ENCODE measurements at places on chromosomes 6 and 20.

- DNase-seq: no peak
These were observed 177.1 kb upstream of the MAP3K7 start for GRCh38 chr6:90764001-90764400.

- peak; percentile 65 for DNase-seq
These were observed 132.2 kb downstream of the GPX5 start for GRCh38 chr6:28657769-28658465.

- DNase-seq: no peak
These were observed 27.8 kb upstream of the TTPAL start for GRCh38 chr20:44447827-44448419.

DNA sequence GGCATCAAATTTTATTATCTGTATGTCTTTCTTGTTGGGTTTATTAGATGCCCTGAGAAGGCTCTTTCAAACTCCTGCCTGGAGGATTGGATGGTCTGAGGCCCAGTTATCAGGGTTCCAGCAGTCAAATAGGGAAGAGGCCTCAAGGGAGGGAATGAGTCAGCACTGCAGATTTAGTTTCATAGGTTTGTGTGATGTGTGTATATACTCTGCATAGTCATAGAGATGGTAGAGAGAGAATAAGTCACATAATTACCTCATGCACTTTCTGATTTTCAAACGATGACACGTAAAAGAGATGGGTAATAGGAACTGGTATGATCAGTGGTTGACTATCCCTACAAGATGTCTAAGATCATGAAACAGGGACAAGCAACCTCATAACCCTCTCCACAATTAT lies 82.1 kb downstream of the ADAT2 start:
- DNase-seq: no peak

- no peak for DNase-seq
These were observed 106.5 kb downstream of the ARID1B start for GRCh38 chr6:156883497-156884252.

DNA sequence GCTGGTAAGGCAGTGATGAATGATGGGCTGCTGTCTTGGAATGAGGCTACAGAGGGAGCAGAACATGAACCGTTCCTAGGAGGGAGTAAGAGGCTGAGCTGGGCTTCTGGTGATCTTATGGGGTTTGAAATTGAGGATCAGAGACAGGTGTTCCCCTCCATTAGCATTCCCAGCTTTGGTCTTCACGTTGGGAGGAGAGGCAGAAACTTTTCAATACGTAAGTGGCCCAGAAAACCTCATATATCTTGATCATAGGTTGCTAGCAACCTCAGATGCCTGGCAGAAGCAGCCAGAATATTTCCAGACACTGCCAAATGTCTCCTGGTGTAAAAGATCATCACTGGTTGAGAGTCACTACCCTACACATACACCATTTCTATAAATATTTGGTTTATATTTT lies 167.1 kb downstream of the INSM1 start:
- DNase-seq: no peak

- no peak for DNase-seq
These were observed 76.7 kb downstream of the MYB start for GRCh38 chr6:135257631-135258405.

- no peak for DNase-seq
These were observed 77.1 kb downstream of the CBFA2T2 start for GRCh38 chr20:33566781-33567603.

DNA sequence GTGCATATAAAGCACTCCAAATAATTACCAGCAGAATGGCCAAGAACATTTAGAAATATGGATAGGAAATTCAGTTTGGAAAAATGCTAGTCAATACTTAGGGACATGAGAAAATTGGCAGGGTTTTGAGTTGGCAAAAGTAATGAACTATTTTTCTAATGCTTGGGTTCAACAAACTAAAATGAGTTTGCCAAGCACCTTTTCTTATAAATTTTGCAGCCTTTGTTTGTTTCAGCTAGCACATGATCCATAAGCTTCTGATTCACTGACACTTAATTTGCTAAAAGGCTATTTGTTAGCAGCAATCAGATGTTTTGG lies 324.8 kb downstream of the QKI start:
- DNase-seq: no peak

GRCh38 chr6:10695086-10695657 lies 400 bp downstream of the PAK1IP1 start:
- no peak for DNase-seq

GRCh38 chr6:154086510-154086909 lies 47.5 kb downstream of the OPRM1 start:
- DNase-seq: no peak

GRCh38 chr6:114339706-114340105 lies 3.1 kb downstream of the HS3ST5 start:
- no peak for DNase-seq

DNA sequence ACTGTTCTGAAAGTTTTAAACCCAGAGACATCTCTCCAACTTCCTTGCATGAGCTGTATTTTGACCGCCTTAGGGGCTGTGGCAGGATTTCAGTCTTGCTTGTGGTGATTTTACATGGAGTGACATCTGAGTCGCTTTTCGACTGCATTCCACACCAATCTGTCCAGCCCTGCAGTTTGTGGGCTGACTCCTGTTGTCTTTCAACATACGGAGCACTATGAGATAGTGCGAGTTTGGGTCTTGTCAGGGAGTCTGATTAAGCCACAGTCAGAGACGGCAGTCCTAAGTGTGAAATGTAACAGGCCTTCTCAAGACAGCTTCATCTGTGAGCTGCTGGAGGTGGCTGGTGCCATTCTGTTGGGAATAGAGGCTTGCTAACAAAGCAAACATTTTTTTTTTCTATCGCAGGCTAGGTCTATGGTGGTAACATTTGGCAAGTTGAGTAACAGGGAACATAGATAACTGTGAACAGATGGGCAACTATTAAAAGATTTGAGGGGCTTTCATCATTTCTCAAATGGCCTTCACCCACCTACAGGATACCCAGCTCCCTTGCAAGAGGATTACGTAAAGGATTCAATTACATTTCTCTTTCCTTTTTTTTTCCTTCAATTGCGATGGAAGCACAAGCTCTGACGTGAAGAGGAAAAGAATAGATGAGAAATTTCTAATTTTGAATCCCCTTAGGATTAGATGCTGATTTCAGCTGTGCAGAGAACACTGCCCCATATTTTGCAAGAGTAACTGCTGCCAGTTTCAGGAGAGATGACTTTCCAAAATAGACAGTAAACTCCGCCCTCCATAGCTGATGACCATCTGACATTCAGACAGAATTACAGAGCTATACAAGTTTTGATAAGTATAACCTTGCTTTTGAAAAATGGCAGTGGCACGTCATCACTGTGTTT lies 25.1 kb downstream of the CAP2 start:
- DNase-seq: no peak

GRCh38 chr6:109977791-109978173 lies 329 bp upstream of the GPR6 start:
- no peak for DNase-seq

GRCh38 chr20:21020659-21021471 lies 85.3 kb downstream of the LINC00237 start:
- no peak for DNase-seq

DNA sequence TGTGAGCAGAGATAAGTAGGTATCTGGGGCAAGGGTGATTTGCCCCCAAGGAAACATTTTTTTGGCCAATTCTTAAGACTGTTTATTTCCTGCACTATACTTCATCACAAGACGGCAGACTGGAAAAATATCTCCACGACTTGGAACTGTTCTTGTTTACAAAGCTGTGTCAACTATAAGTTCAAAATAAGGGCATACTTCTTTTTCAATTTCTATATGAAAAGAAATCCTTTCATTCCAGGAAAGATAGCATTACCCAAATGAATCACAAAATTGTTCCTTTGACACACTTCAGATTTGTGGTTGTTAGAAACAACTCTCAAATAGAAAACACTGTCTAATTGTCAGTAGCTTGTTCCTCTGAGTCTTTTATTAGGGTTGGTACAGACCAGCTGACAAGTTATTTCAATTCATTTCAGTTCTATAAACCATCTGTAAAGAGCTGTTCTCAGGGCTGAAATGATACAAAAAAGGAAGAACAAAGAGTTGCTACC lies 212.9 kb upstream of the PRDM1 start:
- no peak for DNase-seq

GRCh38 chr6:10886691-10887502 lies at the start of gene SYCP2L:
SYCP2L (plus strand) TSS chr6:10887052; CDS start chr6:10887127, 75 bp downstream.
- peak; percentile 47 for DNase-seq

DNA sequence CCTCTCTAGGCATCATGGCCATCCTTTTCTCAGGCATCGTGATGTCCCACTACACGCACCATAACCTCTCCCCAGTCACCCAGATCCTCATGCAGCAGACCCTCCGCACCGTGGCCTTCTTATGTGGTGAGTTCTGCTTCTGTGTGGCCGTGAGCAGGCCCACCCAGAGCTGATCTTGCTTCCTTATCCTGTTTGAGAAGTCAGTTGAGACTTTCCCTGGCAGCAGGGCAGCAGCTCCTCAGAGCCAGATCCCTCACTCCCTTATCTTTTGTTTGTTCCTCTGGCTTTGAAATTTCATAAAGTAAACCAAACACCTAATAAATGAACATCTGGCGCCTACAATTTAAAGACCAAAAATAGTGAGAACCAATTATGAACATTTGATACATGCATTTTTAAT lies 40.6 kb downstream of the SPATA2 start:
- no peak for DNase-seq

- no peak for DNase-seq
These were observed 221.7 kb downstream of the ARHGAP18 start for GRCh38 chr6:129488313-129488712.

DNA sequence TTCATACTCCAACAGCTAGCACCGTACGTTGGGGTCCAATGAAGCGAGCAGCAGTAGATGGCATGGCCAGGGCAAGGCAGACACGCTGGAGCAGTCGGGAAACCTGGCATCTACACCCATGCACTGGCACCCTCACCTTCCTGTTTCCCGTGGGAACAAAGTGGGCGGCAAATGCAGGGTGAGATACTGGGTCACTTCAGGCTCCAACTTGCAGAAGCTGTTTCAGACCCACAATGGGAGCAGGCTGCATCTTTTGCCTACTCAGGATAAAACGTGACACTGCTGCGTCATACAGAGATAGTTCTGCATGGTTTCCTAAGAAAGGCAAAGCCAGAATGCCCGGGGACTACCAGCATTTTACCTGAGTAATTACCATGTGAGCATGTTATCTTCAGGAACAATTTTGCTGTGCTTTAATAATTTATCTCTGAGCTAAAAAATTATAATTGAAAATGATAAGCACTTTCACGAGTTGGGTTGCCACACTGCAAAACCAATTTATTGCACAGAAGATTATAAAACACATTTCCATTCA lies 10.9 kb upstream of the CD93 start:
- no peak for DNase-seq

GRCh38 chr6:6746333-6746969 lies 157.9 kb downstream of the LY86 start:
- DNase-seq: no peak

GRCh38 chr20:39264506-39265172 lies 302.5 kb downstream of the DHX35 start:
- peak; percentile 71 for DNase-seq

- DNase-seq: no peak
These were observed 33.7 kb upstream of the PPP1R3G start for GRCh38 chr6:5051394-5051793.

- no peak for DNase-seq
These were observed 367.2 kb upstream of the SPTLC3 start for GRCh38 chr20:12641619-12642018.

All from neural crest cell (in vitro differentiated cells).